Skeletal muscle cell (primary cell): ENCODE measurements at places on chromosomes 2 and 18.

GRCh38 chr2:75788902-75789301 is 78.2 kb upstream of the GCFC2 start:
- DNase-seq, result no peak

DNA sequence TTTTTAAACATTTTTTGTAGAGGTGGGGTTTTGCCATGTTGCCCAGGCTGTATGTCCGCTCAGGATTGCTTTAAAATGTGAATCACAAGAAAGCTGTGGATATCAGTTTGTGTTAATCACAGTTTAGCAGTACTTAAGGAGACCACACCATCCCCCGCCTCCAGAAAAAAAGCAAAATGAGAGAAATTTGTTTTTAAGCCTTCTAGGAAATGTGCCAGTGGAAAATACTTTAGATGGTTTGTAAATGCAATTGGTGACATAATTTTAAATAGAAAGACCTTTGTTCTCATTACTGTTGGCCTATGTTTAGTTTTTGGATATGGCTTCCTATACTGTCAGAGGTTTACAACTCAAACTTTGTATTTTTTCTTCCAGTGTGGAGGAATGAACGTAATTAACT is 27.0 kb downstream of the GCA start:
- DNase-seq, result no peak

DNA sequence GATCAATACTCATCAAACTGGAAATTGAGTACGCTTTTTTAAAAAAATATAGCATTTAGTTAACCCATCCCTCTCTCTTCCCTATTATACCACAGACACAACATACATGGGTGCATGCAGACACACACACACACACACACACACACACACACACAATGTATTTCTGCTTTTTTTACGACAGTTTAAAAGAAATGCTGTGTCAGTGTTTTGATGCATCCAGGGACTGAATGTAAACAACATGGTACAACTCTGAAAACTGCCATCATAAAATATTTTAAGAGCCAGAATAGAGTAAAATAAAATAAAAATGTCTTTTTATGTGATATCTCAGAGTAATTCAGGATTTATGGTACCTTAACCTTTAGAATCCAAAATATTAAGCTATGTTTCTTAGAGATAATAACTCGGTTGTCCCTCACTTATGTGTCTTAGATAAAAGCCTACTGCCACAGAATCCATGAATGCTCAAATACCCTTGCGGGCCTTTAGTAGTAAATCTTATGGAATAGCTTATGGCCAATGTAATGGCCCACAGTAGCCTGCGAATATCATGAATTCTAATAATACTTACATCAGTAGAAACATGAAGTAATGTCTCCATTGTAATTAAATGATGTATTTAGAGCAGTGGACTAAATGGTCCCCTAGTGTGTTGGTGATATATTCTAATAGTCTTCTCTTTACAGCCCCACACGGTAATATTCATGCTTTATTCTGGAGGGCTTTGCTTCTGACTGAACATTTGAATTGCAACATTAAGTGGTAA is 251.6 kb upstream of the FIGN start:
- DNase-seq, result no peak

DNA sequence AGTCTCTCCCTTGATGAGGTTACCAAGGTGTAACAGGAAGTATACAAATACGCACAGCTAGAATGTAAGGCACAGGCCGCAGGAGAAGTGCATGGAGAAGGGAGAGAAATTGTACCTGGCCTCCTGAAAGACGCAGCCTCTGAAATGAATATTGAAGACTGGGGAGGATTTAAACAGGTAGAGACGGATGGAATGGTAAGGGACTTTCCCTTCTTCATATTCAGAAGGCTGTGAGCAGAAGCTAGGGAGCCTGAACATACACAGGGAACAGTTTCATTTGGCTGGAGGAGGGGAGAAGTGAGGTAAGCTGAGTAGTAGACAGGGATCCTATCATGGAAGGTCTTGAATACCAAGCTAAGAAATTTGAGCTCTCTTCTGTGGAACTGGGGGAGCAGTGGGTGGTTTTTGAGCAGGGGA is 112.7 kb downstream of the ANKRD44 start:
- DNase-seq, result no peak

DNA sequence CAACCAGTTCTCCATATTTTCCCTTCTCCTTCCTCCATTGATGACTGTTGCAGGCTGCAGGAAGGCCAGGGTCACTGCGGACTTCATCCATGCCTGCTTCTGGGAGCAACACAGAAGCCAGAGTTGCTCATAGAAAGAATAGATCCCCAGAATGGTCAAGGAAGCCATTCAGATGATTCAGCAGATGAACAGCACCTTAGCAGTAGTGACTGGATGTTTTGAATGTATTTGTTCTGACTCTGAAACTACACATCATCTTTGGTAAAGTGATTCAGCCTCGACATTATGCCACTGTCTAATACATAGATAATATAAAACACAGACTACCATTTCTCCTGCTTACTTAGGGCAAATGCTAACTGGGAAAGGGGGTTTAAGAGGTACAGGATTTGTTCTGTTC is 411.6 kb downstream of the RND3 start:
- DNase-seq, result no peak

DNA sequence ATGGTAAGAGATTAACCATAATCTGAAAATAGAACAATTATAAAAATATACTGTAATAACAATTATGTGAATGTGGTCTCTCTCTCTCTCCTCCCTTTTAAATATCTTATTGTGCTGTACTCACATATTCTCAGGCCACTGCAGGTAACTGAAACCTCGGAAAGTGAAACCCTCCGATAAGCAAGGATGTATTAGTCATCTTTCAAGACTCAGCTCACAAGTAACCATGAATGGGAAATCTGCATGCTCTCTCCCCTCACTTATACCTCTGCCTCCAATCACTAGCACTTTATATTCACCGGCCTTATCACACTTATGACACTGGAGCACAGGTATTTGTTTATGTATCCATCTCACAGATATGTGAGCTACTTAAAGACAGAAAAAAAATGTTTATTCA is 139.7 kb downstream of the LRP2 start:
- DNase-seq, result no peak

GRCh38 chr18:74724186-74724585 is 126.5 kb downstream of the ZNF407 start:
- peak; percentile 67 for DNase-seq

DNA sequence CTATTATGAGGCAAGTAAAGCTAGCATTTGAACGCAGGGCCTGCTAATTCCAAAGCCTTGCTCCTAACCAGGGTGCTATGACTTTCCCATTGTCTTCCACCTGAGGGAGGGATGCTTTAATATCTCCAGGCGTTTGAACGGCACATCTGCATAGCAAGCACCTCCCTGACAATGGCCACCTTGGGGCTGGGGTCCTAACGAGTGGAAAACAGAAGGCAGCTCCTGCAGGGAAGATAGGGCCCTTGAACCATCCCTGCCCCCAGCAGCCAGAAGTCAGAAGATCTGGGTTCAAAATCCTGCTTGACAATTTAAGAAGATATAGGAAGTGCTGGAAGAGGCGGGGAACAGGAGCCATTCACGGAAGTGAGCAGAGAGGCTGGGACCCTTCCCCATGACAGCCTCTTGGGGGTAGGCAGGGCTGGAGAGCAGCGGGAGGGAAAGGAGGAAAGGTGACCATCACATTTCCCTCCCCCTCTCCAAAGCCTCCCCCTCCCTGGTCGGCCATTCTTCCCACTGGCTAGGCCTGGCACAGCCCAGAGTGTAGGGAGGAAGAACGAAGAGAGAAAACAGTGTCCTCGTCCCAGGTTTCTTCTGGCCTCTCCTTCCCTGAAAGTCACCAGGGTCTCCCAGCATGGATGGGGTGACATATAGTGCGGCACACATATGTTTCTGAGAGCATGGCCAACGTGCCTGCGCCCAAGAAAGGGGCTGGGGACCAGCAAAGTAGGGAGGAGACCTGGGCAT is 73.5 kb downstream of the EMX1 start:
- DNase-seq, result no peak

DNA sequence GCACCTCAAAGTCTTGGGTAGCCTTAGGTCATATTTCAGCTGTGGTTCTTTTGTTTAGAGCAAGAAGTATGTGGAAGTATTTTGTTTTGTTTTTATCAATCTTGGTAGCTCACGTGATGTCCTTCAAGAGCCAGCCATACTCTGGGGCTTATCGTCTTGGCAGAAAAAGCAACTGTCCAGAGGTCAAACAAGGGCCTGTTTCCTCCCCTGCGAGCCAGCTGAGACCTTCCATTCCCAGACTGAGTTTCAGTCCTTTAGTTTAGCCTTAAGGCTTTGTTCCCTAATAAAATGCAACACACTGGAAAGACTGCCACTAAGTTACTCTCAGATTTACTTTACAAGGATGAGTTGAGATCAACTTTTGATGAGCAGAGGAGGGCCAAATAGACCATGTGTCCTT is 63.5 kb downstream of the TXNL1 start:
- no peak for DNase-seq

DNA sequence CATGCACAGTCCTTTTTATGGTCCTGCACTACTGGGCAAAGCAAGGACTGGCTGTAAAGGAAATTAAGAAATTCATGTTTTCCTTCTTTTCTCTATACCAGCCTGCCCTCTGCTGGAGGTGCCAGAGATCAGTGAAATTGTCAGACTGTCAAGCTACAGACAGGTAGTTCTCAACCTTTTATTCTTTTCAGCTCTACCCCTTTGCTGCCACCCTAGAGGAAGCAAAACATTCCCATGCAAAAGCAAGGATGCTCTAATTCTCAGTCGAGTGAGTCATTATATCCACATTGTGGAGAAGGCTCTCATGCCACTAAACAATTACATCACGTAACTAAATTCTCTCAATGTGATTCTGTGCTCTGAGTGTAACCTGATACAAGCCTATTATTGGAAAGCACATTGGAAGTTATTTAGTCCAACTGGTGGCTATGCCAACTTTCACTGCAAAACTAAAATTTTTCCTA is 25.0 kb upstream of the RAPGEF4 start:
- DNase-seq, result peak; percentile 78
